ENCODE measurements at places on chromosomes 3 and 15.

GRCh38 chr15:80479191-80479590, 75.0 kb downstream of the ARNT2 start:
- no peak for DNase-seq

- DNase-seq = no peak
Measured at GRCh38 chr15:46620392-46621013, 985.7 kb downstream of the SQOR start.

DNA sequence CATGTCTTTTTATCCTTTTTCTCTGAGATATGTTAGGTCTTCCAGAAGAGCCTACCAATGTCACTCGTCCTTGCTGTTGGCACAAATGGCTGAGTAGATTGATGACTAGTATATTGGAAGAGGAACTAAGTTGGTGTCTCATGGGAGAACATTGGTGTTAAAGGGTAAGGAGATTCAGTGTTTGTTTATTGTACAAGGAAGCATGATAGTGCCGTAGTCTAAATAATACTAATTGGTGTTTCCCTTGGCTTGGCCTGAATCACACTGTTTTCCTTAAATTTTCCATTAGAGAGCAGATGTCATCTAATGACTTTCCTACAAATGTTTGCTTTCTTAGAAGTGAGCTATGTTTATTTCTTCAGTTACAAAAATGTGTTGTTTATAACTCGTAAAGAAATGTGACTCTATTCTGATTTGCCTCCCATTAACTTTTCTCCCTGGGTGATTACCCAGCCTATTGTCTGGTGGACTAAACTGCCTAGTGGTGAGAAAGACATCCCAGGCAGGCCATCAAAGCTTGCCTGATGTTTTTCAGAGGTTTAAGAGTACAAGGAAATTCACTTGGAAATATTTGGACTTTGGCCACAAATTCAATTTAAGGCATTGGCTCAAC, 28.7 kb downstream of the ADAMTSL3 start:
- no peak for DNase-seq

DNA sequence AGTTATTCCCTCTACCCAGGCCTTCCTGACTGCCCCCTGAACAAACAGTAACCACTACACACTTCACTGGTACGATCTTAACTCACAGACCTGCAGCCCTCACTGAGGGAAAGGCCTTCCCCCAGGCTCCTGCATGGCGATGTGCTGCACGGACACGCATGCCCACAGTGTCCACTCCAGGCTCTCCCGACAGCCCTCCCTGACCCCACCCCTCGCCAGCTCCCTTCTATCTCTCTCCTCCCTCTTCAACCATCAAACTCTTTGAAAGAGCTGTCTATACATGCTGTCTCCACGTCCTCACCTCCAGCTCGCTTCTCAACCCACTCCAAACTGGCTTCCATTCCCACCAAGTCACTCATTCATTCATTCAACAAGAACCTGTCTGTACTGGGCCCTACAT, 3.9 kb downstream of the SCN5A start:
- DNase-seq = no peak

DNA sequence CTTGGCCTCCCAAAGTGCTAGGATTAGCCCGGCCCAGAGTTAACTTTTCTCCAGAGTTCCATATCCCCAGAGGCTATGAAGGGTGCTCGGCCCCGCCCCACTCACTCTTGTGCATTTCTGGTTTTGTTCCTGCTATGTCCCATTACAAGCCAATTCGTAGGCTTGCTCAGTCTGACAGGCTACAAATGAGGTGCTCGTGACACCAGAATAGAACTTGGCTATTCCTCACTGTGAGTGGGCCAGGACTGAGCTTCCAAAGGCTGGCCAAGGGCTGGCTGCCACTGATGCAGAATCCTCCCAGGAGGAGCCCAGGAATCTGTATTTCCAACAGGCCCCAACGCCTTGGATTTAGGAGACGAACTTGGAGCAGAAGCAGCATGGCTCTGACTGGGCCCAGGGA, 282.7 kb upstream of the C2CD4B start:
- DNase-seq = no peak

- DNase-seq = no peak
Measured at GRCh38 chr15:90189781-90190467, 11.2 kb upstream of the SEMA4B start.

- DNase-seq = no peak
Measured at GRCh38 chr3:101633186-101633585, 43.7 kb downstream of the ZBTB11 start.

GRCh38 chr3:146854523-146854922, 249.4 kb upstream of the PLSCR5 start:
- DNase-seq = no peak

DNA sequence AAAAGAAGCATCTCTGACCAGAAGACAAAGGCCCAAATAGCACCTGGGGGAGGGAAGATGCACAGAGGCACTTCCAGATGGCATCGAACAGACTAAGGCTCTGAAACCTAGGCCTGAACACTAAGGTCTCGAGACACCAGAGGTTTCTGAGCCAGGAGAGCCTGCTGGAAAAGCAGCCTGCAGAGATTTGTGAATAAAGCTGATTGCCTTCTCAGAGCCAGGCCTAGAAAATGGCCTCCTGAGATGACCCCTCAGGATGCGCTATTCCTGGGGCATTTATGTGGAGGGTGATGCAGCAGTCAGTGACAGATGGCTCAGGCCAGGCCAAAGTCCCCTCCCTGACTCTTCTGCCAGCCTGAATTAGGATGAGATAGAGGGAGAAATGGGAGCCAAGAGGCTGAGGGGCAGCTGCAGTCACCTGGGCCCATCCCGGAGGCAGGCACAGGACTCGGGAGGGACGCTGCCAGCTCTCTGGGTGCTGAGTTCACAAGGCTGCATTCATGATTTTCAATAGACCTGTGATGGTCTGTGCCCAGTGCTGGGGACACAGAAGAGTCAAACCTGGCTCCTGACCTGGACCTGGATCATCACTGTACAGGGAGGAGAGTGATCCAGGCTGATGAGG, 6.9 kb downstream of the PRSS50 start:
- DNase-seq = no peak

GRCh38 chr15:33866101-33866737, 102.1 kb upstream of the CHRM5 start:
- DNase-seq = no peak

GRCh38 chr3:87792534-87793336, 266.1 kb downstream of the CGGBP1 start:
- no peak for DNase-seq

DNA sequence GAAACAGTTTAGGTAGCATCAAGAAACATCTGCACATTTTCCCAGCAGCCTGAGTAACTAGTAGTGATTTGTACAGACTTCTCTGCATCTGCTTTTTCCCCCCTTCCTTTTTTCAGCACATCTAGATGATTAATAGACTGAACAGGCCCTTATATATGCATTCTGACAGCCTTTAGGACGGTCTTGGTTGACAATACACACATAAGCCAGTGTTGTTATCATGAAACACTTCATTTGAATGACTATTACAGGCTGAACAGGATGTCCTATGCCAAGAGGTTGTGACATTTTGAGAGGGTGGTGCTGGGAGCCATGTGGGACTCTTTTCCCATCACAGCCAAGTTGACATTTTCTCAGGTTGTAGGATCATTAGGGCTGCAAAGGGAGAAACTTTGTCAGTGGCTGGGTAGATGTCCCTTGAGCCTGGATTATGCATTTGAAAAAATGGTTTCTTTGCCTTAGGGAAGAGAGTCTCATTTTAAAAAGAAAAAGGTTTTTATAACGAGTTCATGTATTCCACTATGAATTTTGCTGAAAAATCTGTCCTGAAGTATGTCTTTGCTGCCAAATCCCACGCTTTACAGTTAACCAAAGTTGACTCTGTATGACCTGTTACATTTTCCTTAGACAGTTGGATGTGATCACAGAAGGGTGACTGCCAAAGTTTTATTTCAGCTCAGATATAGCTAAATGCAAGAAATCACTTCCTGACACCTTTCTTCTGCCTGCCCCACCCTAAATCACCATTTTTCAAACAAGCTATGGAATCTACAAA, 73.7 kb downstream of the FILIP1L start:
- DNase-seq = no peak

GRCh38 chr3:102159810-102160451, 274.9 kb upstream of the ZPLD1 start:
- no peak for DNase-seq

GRCh38 chr15:83192742-83193141, 14.9 kb downstream of the HDGFL3 start:
- no peak for DNase-seq

- DNase-seq = peak; percentile 24
Measured at GRCh38 chr3:42500909-42501308, 1.5 kb upstream of the VIPR1 start.

GRCh38 chr3:187025656-187026316, 95.5 kb downstream of the ST6GAL1 start:
- no peak for DNase-seq

DNA sequence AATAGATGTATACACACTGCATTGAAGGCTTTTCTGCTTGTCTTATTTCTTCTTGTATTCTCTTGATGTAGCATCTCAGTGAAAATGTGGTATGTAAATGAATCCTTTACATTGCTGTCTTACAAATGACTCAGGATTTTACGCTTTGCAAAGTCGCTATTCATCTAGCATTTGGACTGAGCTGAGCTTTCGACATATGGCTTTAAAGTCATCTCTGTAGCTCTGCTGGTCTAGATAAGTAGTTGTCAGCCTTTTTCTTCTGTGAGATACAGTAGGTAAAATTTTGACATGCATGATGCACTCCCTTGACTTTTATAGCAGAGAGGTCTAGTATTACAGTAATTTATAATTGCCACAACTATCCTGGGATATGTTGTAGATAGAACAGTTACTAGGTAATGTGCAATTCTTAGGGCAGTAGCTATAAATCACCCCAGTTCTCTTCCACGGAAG, 16.8 kb downstream of the MEF2A start:
- no peak for DNase-seq

- no peak for DNase-seq
Measured at GRCh38 chr3:9020426-9020825, 57.2 kb upstream of the RAD18 start.

DNA sequence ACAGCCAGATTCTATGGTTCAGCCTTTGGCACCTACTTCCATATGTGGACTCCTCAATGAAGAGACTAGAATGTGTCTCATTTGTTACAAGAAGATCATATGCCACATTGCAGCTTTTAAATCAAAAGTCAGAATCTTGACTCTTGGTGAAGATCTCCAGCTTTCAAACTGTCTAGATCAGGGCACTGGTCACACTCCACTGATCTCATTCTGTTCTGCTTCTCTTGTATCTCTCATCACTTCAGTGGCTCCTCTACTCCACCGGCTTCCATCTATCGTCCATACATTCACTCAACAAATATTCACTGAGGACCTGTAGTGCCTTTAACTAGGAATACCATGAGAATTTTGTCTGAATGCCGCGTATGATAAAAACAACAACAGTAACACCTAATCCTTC, 203.3 kb upstream of the LPP start:
- no peak for DNase-seq

GRCh38 chr15:41881550-41881919, 12.3 kb downstream of the SPTBN5 start:
- DNase-seq = no peak

DNA sequence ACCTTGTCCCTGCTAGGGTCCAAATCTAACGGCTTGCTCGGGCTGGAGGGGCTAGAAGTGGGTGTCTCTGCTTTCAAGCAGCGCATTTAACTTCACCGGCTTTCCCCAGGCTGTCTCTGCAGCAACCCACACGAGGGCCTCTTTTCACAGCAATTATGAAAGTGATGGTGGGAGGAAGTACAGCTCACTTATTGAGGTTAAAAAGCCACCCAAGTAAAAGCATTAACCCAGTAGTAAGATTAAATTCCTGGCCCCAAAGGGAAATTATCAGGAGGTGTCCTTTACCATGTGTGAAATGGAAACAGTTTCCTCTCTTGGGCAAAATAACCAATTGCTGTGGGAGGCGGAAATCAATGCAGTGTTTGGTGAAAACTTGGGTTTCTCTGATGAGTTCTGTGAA, 41.1 kb downstream of the NGRN start:
- DNase-seq = no peak

DNA sequence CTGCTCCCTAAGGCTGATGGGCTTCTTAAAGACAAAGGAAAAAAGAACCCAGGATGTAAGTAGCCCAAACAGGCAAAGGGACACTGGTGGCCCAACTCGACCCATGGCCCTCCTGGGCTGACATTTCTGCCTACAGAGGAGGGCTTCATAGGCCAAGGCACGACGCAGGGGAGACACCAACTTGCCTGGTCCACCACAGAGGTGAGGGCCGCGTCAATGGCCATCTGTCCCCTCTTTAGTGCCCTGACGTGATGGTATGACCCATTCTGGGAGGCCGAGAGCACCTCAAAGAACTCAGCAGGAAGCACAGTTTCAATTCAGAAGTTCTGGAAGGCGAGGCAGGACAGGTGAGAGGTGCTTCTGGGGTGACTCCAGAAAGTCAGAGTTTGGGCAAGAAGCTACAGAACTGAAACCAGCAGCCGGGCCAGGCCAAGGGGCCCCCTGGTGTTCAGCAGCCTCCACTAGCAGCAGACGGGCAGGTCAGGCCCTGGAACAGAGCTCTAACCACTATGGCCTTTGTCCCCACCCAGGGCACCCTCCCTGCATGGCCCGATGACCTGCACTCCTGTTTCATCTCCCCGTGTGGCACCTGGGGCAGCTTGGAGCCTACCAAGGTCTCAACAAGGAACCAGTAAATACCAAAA, 45.1 kb downstream of the HMCES start:
- no peak for DNase-seq

GRCh38 chr15:70562906-70563305, 200.5 kb downstream of the UACA start:
- DNase-seq = no peak

GRCh38 chr15:32959077-32959476, 235.4 kb downstream of the FMN1 start:
- DNase-seq = no peak

DNA sequence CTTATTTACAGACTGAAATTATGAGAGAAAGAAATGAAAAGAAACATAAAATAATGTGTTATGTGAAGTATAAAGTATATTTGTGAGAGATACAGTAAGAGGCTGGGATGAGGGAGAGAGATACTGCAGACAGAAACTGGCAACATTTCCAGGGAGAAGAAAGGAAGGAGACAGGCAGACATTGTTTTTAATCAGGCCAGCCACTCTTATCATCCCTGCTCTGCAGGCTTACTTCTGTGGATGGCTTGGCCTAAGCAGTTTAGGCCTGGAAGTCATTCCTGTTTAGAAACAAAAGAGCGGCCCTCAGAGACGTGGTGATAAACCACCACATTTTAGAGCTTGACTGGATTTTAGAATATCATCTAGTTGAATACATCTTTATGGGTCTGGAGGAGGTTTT, 12.4 kb downstream of the PCCB start:
- no peak for DNase-seq

- DNase-seq = no peak
Measured at GRCh38 chr3:186609247-186609868, 3.5 kb upstream of the AHSG start.

GRCh38 chr3:187839422-187839821, 94.2 kb upstream of the BCL6 start:
- no peak for DNase-seq

- DNase-seq = no peak
Measured at GRCh38 chr3:136954980-136955780, 2.6 kb upstream of the IL20RB start.
